Memory B cell (primary cell): ENCODE measurements at places on chromosomes 12 and 14.

GRCh38 chr14:72625689-72626088 lies 268.2 kb downstream of the DPF3 start:
- no peak overlapping the region for H3K27ac ChIP-seq
- H3K27me3 ChIP-seq: no peaks in the 10 kb centered on the region
- H3K36me3 ChIP-seq: peaks cover 9% of the 10 kb centered on the region
- DNase-seq: no peak
- H3K4me1 ChIP-seq: peaks cover under 1% of the 10 kb centered on the region

DNA sequence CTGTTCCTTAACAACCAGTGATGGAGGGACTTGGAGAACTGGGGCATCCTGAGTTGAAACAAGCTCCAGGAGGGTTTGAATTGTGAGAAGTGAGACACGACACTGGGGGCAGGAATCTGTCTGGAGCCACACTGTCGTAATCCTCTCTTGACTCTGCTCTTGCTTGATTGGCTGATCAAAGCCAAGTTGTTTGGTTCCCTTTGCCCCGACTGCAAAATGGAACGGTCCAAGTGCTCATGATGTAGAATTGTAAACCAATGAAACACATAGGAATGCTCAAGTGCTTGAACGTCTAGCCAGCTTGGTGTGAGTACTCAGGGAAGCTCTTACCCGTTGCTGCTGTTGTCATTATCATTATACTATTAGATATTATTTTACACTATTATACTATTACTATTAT lies 98.1 kb downstream of the TMEM132C start:
- no peak for DNase-seq
- no peak overlapping the region for H3K27ac ChIP-seq
- H3K36me3 ChIP-seq: no peaks in the 10 kb centered on the region
- H3K27me3 ChIP-seq: peaks cover 13% of the 10 kb centered on the region
- H3K4me1 ChIP-seq: peaks cover 2% of the 10 kb centered on the region

GRCh38 chr12:7907009-7907408 lies 29.0 kb downstream of the SLC2A3 start:
- H3K4me1 ChIP-seq: no peaks in the 10 kb centered on the region
- no peak for DNase-seq
- no peak overlapping the region for H3K4me3 ChIP-seq

GRCh38 chr14:85531141-85531586 lies 1.2 kb downstream of the FLRT2 start:
- no peak overlapping the region for H3K4me3 ChIP-seq
- no peaks in the 10 kb centered on the region for H3K36me3 ChIP-seq
- peaks cover 15% of the 10 kb centered on the region for H3K27me3 ChIP-seq

DNA sequence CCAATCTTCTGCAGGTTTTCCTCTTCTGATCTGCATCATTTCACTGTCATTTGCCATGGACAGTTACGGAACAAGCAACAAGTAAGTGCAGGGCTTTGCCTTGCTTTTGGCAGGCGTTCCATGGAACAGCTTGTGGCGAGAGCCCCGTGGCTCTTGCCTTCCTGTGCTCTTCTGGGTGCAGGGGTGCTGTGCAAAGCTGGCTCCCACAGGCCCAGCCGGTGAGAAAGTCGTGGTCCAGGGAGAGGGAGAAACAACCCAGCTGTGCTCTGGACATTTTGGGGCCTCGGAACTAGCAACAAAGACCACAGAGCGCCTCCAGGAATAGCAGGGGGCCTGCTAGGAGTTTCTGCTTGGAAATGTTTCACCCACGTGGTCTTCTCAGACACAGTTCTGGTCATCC lies 164.7 kb downstream of the ADGRD1 start:
- H3K27me3 ChIP-seq: peaks cover 9% of the 10 kb centered on the region
- H3K4me3 ChIP-seq: no peak overlapping the region
- no peak for DNase-seq
- no peak overlapping the region for H3K27ac ChIP-seq
- H3K4me1 ChIP-seq: peaks cover 2% of the 10 kb centered on the region

DNA sequence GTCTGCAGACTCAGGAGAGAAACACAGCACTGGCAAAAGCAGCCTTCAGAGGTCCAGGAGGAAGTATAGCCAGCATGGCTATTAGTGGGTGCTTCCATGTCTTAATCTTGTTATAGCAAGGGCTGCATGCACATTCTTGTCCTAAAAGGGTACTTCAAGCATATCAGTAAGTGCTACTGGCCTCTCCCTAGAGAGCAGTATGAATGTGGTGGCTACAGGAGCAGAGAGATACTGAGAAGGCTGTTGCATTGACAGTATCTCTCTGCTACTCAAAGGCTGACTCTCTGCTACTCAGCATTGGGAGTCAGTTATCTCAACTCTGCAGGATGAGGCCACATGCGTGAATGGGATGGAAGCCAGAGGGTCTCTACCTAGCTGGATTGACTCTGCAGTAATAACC lies 2.0 kb downstream of the GARIN6 start:
- no peaks in the 10 kb centered on the region for H3K4me1 ChIP-seq
- H3K27me3 ChIP-seq: no peaks in the 10 kb centered on the region
- no peaks in the 10 kb centered on the region for H3K36me3 ChIP-seq

DNA sequence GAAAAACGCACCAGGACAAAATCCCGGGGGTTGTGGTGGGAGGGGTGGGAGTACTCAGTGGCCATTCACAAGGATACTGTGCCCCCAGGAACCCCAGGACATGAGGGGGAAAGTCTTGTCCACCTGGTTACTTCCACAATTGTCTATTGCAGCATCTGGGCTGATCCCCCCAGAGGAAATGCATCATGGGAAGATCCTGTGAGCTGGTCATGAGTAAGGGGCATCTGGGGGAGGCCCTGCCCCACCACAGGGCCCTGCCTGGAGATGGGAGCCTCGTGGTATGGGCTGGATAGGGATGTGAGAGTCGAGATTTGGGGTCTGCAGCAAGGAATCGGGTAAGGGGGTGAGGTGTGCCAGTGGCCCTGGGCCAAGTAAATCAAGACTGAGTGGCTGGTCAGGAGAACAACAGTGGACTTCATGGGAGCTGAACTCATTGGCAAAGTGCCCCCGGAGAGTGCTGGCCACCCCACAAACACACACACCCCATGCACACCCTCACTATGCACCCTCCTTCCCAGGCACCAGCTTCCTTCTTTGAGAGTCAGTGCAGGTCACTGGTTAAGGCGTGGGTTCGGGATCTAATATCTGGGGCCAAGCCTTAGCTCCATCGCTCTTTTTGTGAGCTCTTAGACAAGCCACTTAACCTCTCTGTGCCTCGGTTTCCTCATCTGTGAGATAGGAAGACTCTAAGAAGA lies 3.0 kb upstream of the SERPINA1 start:
- no peaks in the 10 kb centered on the region for H3K27me3 ChIP-seq
- H3K4me1 ChIP-seq: no peaks in the 10 kb centered on the region
- no peak overlapping the region for H3K4me3 ChIP-seq
- H3K27ac ChIP-seq: no peak overlapping the region
- no peak for DNase-seq
- H3K36me3 ChIP-seq: no peaks in the 10 kb centered on the region

GRCh38 chr14:96568621-96569020 lies 66.4 kb downstream of the PAPOLA start:
- H3K4me3 ChIP-seq: no peak overlapping the region
- no peak for DNase-seq
- peaks cover 30% of the 10 kb centered on the region for H3K36me3 ChIP-seq
- H3K27ac ChIP-seq: no peak overlapping the region
- peaks cover 7% of the 10 kb centered on the region for H3K4me1 ChIP-seq
- no peaks in the 10 kb centered on the region for H3K27me3 ChIP-seq
